ENCODE measurements at places on chromosomes 4 and X.

DNA sequence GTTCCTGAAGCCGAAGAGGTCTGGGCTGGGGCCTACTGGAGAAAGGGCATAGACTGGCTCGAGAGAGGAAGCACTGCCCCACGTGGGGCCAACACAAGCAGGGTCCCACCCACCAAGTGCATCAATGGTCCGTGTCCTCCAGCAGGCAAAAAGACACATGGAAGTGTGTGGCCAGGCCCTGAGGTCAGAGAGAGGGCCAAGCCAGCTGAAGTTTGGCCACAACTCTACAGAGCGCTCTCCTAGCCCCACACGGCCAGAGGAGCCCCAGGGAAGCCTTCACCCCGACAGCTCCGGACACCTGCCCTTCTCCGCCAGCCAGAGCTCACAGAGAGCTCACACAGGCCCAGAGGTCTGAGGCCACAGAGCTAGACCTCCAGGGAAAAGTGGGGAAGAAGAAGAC is 8.5 kb upstream of the KDM5C start:
- DNase-seq: no peak

DNA sequence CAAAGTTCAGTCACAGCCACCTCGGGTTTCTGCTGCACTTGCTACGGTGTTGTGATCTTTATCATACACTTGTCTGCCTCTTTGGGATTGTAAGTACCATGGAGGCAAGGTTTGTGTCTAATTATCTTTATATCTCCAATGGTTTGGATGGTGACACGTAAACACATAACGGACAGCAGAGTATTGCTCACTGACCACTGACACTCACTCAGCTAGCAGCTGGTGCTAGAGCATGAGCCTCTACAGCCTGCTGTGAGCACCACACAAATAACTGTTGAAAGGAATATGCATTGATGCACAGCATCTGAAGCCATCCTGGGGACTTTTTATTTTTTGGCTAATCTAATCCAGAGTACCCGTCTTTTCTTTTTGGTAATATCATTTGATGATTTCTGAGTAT is 156.0 kb downstream of the DCLK2 start:
- no peak for DNase-seq

DNA sequence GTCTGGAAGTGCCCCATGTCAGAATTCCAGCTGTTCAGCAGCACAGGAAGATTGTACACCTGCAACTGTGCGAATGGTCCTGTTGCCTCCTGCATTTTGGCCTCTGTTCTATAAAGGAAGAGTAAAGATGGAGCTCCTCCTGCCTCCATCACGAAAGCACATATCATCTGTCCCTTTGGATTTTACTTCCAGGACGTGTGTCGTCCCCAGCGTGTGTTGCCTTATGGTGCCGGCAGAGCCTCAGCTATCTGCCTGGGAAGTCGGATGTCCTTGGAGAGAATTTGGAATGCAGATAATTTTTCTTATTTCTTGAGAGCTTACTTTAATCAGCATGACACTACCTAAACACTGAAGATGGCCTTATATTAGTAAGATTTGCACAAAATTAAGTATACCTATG is 97.7 kb downstream of the GATB start:
- DNase-seq: no peak

DNA sequence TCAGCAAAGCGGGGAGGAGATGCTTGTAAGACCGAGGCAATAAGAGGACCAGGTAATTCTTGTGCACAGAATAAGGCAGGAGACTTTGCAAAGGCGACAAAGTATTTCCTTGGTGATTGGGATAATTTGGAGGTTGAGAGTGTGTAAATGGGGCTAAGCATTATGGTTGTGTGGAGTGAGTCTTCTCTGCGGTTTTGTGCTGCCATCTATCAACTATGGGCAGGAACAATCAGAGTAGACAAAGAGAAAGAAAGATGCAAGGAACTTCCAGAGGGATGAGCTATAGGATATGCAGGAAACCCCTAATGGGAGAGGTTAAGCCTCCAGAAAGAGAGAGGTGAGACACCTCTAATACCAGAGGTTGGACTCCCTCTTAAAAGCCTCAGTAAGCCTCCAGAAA is 339.8 kb downstream of the PAPSS1 start:
- no peak for DNase-seq

DNA sequence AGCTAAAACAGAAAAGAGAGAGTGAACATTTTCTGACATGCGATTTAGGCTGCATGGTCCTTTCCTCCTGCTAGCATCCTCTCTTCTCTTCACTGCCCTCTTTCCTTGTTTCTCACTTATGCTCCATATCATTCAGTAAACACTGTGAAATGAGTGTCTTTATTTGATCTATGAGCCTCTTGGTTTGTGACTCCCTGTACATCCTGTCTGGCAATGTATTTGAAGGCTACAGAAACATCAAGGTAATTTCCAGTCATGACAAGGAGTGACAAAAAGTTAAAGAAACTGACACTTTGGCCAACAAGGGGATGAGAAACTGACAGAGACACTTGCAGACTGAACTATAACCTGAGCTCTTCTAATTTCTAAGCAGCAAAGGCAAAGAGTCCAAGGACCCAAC is 8.7 kb downstream of the FTHL17 start:
- DNase-seq: no peak

- no peak for DNase-seq
These were observed 47.9 kb upstream of the RGN start for GRCh38 chrX:47030339-47030738.

DNA sequence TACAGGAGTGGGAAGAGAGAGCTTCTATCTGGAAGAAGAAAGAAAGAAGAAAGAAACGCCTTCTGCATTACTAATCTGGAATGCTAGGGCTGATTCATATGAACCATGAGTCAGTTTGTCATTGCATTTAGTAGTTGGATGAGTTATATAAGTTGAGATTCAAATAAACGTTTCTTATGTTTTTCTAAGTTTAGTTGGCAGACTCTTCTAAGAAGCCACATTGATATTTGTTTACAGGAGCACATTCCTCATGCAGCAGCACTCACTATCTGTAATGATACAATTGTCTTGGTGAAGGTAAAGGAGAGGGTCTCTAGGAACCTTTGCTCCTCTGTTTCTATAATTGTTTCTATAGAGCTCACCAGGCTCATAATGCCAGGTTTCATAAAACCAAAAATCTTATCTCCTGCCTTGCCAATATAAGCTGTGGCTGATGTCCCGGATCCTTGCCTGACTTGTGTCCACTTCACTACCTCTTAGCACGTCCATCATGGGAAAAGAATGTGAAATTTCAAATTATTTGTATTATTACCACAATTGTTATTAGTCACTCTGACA is 39.5 kb downstream of the HOPX start:
- no peak for DNase-seq

GRCh38 chr4:122836941-122837340 is 10.3 kb downstream of the FGF2 start:
- DNase-seq: no peak

DNA sequence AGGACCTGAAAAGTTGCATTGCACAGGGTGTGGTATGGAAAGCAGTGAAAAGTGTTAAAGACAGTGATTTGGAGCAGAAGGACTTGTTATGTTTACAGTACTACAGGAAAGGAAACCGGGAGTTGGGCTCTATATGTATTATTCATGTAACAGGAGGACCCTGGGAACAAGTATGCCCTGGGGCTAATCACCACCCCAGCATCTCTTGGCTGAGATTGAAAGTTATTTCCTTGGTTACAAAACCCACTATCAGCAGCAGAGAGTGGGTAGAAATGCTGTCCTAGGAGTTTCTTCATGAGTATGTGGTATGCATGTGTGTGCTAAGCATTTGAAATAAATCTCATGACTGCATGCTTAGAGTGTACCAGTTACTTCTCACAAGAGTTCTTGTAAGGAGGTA is 46.9 kb downstream of the STK32B start:
- no peak for DNase-seq

GRCh38 chrX:74117962-74118902 is 185.7 kb upstream of the ZCCHC13 start:
- DNase-seq: no peak

DNA sequence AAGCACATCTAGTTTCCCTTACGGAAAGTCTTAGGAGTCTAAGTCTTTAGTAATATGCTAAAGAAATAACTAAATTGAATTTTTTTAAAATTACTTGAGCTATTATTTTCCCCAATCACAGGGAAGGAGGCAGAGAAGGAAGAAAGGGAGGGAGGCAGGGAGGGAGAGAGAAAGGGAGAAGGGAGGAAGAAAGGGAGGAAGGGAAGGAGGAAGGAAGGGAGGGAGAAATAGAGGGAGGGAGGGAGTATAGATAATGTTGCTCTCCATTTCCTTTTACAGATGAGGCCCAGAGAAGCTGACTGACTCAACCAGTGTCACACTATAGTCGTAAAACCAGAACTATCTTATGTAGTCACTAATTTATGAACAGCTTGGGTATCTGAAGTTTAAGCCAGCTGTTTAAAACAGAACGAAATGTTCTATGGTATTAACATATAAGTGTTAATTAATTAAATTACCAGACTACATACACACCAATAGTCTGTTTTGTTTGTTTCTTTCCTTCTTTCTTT is 14.6 kb downstream of the SH3RF1 start:
- DNase-seq: no peak

GRCh38 chr4:1090465-1091440 is 22.6 kb downstream of the RNF212 start:
- DNase-seq: no peak

GRCh38 chr4:96504386-96504785 is 664.5 kb downstream of the PDHA2 start:
- DNase-seq: no peak

DNA sequence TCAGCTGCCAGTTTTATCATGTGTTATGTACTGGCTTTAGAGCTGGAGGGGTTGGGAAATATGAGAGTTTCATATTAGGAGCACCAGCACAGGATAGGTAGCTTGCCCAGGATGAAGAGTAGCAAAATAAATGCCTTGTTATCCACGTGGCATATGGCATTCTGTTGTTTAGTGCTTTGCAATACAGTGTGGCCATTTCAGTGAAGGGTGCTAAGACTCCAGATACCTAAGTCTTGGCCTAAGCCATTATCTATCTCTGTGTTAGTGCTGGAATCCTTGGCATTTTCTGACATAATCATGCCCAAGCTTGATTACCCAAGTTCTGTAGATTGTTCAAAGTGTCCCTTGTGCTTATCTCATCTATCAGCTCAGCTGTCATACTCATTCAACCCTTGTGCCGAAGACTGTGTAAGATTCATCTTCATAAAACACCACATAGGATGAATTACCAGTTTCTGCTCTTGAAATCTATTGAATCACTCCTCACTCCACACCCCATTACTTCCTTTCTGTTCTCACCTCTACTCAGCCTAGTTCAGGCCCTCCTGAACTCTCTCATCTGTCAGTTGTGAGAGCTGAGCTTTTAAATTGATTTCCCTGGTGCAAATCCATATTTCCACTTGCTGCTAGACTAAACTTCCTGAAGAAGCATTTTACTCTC is 73.5 kb downstream of the CLCN5 start:
- no peak for DNase-seq

Data from occipital lobe (tissue), 3 donors.